ENCODE measurements at places on chromosomes 2 and 18.

DNA sequence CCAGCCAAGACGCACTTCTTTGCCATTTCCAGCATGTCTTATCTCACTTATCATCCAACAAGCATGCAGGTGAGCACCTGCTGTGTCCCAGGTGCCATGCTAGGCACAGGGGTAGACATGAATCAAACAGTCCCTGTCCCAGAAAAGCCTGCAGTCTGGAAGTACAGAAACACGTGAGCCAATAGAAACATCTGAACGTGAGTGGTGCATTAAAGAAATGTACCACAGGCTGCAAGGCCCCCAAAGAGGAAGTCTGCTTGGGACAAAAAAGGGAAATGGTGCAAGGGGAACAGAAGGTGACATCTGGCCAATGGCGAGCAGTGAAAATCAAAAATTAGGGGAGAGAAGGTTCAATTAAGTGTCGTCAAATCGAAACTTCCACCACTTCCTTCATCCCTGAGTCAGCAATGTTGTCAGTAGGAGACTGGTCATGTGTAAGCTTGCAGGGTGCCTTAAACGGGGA, 17.6 kb upstream of the TMEM247 start:
- no peak for DNase-seq

DNA sequence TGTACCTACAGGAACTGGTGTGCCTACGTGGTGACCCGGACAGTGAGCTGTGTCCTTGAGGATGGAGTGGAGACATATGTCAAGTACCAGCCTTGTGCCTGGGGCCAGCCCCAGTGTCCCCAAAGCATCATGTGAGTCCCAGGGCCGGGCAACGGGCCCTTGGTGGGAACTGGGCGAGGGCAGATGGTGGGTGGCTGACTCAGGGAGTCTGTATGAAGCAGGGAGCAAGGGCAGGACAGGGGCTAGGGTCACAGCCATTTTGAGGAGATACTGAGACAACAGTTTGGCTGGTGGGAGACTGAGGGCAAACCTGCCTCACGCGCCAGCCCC, 1.7 kb downstream of the EMILIN1 start:
- no peak for DNase-seq

- DNase-seq: no peak
Measured at GRCh38 chr2:145323512-145323911, 803.6 kb upstream of the ZEB2 start.

DNA sequence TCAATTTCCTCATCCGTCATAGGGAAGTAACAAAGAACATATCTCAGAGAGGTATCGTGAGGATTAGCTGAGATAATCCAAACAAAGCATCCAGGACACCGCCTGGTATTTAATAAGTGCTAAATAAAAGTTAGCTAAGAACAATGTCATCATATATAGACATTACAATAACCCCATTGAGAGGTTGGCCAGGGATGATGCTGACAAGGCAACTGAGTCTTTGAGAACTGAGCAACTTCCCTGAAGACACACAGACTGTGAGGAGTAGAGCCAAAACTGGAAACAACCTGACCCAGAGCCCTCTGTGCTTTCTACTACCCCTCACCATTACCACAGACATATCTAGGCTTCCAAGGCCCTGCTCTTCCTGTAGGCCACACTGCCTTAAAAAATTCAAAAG, 1.6 kb upstream of the DCTN1 start:
- no peak for DNase-seq

DNA sequence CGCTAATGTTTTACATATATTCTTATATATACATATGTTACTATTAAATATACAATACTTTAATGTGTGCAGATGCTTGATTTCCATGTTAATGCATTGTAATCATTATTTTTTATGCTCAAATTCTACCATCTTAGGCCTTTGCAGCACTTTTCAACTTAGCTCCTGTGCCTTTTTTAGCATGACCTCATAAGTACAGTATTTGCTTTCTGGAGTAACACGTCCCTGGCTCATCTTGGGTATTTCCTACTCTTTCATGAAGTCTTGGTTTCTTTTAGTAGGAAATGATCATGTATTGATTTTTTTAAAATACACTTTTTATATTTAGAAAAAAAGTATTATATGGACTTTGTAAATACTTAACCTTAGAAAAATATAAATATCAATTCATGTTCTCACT, 36.5 kb downstream of the CAB39 start:
- no peak for DNase-seq

DNA sequence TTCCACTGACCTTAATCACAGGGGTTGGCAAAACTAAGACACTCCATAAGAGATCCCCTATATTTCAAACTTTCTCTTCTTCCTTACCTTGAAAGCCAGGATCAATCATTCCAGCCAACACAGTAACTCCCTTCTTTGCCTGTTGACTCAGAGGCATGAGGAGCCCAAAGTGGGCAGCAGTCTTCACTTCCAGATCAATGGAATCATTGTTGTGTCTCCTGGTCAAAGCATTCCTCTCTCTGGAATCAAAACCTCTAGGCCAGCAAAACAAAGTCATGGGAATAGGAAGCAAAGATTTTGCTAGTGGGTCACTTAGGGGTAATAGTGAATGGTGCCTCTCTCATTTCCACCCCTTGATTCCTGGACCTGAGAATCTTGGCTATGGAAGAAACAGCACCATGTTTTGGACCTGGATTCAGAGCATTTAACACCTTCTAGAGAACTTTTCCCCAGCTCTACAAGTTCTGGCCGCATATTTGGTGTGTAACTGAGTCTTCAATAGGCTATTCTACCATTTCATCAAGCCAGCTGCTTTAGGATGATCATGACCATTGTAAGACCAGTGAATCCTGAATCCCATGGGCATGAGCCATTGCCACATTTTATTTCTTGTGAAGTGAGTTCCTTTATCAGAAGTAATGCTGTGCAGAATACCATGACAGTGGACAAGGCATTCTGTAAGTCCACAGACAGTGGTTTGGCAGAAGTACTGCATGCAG, 65.7 kb upstream of the SERPINE2 start:
- DNase-seq: no peak

DNA sequence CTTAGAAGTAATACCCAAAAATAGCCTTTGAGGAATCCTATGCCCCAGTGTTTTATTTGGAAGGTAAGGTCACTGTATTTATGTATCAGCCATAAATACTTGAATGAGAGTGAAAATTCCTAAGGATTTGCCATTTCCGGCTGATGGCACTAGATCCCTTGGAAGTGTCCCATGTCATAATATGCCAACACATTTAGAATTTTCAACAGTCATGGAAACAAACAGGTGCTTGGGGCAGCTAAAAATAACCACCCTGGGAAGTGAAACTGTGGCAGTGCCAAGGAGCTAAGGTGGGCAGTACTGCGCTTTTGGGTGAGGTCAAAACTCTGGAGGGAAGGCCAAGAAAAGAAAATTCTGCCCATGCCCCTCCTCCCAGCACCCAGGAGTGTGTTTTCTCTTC, 80.2 kb downstream of the TCF7L1 start:
- DNase-seq: no peak

GRCh38 chr2:10985260-10985659, 73.5 kb downstream of the KCNF1 start:
- no peak for DNase-seq

GRCh38 chr2:65786007-65786717, 353.8 kb upstream of the SPRED2 start:
- no peak for DNase-seq

DNA sequence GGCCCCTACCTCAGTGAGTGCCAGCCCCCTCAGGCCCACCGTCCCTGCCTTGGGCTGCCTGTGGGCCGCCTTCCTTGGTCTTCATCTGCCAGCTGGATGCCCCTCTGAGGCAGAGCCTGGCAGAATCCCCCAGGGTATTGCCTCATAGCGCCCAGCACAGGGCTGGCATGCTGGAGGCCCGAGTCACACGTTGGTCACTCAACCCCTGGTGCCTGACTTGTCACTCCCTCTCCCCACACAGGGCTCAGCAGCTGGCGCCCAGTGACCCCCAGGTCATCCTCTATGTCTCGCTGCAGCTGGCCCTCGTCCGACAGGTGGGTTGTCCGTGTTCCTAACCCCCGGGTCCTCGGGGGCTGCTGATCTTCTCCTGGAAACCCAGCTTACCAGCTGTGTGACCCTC, 108.4 kb upstream of the MCFD2 start:
- DNase-seq: no peak

- DNase-seq: no peak
Measured at GRCh38 chr2:62136956-62137830, 58.7 kb upstream of the B3GNT2 start.

- DNase-seq: no peak
Measured at GRCh38 chr2:215487002-215487372, 51.1 kb upstream of the FN1 start.

DNA sequence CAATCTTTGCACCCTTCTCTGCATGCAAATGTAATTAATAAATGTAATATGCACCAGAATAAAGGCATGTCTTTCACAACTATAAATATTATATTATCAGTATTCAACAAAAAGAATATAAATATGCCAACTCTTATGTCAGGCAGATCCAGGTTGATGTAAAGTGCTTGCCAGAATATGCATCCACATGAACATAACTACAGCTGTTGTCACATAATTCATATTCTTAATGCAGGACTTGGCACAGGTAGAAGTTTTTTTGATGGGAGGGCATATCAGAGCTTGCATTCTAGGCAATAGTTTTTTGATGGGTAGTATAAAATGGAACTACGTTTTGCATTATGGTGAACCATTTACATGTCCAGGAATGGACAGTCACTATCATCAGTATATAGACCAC, 544.3 kb downstream of the ZNF804A start:
- DNase-seq: no peak

DNA sequence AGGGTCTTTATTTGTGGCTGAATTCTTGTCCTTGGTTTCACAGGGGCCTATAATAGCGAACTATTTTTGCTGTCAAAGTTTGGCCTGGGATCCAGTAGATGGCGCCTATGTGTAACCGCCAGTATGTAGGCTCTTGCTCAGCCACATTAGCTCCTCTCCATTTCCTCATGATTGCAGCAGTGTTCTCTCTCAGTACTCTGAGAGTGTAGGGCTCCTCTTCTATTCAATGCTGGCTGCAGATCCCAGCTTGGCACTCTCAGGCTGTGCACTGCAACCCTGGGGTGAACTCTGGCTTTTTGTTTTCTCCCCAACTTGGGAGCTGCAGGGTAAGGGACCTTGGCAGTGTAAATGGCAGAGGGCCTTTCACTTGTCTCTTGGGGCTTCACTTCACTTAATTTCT, 344.6 kb upstream of the CHAC2 start:
- DNase-seq: peak; percentile 45

DNA sequence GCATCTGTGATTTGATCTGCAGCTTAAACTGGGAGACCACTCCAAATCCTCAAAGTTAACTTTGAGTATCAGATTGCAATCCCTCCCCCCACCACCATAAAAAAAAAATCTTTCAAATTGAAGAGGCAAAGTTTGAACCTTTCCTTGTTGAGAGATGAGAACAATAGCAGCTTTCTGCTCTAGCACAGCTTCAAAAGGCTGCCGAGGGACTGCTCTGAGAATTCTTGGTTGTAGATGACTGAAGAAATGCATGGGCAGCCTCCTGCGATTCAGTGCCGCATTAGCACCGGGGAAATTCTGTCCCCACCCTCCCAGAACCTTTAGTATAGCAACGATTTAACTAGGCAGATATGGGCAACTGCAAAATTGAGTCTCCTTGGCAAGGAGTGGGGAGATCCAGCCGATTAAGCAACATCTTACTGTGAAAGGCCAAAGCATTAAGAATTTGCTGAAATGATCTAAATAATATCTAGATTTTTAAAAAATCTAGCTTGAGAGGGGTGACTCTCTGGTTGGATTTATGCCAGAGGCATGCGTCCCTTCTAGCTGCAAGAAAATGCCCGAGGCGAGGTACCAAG, 3.9 kb upstream of the SP5 start:
- no peak for DNase-seq

DNA sequence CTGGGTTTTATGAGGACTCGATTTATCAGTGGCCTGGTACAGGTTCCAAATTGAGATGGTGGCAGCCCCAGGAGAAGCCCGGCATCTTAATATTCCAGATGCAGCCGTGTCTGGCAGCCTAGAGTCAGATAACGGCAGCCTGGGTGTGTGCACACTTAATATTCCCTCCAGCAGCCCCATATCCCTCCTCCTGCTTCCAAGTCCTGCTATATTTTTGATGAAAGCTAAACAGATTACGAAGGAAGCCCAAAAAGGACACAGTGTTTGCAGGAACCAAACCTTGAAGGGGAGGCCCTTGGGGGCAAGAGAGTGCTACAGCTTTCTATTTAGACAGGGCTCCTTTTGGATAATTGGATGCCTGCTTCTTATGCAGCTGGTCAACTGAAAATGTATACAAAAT, 25.1 kb upstream of the ALK start:
- DNase-seq: no peak

- DNase-seq: no peak
Measured at GRCh38 chr2:234165421-234165820, 114.9 kb downstream of the SPP2 start.

DNA sequence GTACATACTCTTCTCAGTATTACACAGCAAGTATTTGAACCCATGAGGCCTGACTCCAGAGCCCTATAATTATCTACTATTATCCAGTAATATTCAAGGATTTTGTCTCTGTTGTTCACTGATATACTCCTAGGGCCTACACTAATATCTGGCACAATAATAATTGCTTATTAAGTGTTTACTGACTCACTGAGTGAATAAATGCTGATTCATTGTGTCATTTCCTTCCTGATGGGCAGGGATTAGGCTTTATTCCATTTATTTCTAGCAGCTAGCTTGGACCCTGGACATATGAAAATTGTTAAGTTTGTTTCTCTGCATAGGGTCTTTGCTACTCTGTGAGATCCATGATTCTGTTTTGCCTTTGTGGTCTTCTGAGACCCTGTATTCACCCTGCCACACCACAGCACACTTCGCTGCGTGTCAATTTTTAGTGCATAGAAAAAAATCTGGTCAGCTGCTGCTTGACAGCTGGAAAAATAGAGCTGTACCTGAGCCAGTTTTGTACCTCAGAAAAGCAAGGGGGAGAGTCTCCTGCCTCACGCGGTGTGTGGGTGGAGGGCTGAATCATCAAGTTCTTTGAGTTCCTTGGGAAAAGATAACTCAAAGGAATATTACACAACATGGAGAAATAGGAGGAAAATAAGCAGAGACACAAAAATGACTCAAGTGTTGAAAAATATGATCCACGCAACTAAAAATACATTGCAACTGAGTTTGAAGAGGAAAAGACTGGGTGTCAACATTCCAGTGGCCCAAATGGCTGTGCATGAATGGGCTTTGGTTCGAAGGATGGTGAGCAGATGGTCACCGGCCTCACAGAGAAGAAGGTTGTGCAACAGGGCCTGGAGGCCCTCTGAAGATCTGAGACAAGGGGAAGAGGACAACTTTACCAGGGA, 18.9 kb upstream of the DPP4 start:
- no peak for DNase-seq

DNA sequence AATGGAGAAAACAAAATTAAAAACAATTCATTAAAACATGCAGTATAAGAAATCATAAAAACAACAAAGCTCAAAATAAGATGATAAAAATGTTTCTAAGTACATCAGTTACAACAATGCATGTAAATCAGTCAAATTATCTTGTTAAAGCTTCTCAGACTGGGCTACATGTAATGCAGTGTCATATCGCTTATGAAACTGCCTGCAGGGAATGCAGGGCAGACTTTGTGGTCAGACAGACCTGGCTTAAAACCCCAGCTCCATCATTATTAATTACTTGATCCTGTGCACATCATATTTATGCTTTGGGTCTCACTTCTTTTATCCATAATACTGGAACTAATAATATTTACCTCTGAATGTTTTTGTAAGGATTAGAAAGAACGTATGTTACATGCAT, 74.6 kb downstream of the PID1 start:
- DNase-seq: no peak

- no peak for DNase-seq
Measured at GRCh38 chr2:109109342-109109741, 19.7 kb upstream of the SH3RF3 start.

Data from GM20000 (cell line).